Heart left ventricle (tissue), 16 donors: ENCODE measurements at places on chromosomes 6 and 20. TPM values are rescaled to one million over a fixed set of nuclear protein-coding genes. Genes with fewer than 3 reads are reported as not detected.

The TPBG gene
- total RNA-seq: 2.4 TPM

DNA sequence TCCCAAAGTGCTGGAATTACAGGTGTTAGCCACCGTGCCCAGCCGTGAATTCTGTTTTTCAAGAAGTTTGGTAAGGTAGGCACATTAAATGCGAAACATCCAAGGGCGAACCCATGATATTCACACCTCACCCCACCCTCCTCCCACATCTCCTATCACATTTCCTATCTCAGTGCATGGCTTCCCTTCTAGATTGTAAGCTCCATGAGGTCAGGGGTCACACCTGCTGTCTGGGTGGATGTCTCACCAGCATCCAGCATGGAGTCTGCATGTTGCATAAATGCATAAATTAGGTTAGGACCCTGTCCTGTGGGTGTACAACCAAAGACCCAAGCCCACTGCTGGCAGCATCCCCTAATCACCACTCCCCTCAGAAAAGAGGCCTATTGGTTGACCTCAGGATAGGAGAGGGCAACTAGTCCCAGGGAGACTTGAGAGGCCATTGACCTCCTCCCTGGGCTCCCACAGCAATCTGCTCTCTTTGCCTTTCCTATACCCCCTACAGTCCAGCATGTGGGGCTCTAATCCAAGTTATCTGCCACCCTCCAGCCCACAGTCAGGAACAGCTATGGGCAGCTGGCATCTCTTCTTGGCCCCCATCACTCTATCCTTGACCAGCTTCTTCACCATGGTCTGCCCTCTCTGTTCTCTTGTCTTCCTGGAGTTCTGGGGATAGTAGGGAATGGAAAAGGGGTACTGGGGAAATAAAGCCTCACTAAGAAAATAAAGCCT is 4.2 kb downstream of the PRRT1 start:
- no peak for DNase-seq

The TBXT gene
- not detected for total RNA-seq

The RIPPLY2 gene
- not detected for total RNA-seq

The OPRL1 gene
- 1.0 TPM for total RNA-seq

GRCh38 chr6:111870051-111870741 is 3.1 kb downstream of the FYN start:
- no peak for DNase-seq

DNA sequence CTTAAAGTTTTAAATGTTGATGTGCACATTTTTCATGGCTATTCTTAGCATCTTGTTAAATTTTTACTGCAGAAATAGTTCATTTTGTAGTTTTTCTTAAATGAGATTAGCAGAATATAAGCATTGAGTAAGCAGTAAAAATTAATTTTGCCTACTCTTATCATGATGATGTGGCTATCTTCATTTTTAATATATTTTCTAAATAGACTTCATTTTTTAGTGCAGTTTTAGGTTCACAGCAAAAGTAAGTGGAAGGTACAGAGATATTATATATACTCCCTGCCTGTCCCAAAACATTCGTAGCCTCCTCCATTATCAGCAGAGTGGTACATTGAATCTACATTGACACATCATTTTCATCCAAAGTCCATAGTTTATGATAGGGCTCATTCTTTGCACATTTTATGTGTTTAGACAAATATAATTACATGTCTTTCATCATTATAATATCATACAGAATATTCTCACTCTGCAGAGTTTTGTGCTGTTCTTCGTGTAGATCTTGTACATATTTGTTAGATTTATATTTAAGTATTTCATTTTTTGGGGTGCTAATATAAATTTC is 13.7 kb downstream of the STXBP5 start:
- DNase-seq: no peak

- DNase-seq: no peak
These were observed 50.9 kb downstream of the DTD1 start for GRCh38 chr20:18638768-18639167.

- no peak for DNase-seq
These were observed 52.9 kb downstream of the AFDN start for GRCh38 chr6:167879612-167880011.

- no peak for DNase-seq
These were observed 14.1 kb upstream of the CHMP4B start for GRCh38 chr20:33796907-33797544.

- no peak for DNase-seq
These were observed 205.0 kb upstream of the BTBD3 start for GRCh38 chr20:11712639-11713160.

The LY6G6C gene
- 0.27 TPM for total RNA-seq

DNA sequence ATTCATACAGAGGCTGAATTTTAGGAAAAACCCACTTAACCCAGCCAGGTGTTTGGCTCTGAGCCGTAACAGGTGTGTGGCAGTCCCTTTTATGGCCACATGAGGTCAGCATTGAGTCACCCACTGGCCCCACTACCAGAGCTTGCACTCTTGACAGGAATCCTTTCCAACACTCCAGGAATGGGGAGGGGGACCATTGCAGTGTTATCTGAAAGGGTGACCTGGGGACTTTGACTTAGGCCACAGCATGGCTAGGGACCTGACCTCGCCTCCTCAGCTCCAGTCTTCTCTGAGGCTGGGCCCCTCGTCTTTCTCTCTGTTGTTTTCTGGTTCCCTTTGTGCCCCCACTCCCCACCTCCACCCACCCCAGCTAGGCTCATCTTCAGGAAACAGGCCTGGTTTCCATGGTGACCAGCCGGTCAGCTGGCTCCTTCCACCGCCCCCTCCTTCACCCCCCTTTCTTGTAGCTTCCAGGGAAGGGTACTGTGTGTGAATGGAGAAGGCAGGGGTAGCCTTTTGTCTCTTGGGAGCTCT is 2.1 kb upstream of the TMEM151B start:
- no peak for DNase-seq

The LST1 gene
- 2.5 TPM for total RNA-seq

DNA sequence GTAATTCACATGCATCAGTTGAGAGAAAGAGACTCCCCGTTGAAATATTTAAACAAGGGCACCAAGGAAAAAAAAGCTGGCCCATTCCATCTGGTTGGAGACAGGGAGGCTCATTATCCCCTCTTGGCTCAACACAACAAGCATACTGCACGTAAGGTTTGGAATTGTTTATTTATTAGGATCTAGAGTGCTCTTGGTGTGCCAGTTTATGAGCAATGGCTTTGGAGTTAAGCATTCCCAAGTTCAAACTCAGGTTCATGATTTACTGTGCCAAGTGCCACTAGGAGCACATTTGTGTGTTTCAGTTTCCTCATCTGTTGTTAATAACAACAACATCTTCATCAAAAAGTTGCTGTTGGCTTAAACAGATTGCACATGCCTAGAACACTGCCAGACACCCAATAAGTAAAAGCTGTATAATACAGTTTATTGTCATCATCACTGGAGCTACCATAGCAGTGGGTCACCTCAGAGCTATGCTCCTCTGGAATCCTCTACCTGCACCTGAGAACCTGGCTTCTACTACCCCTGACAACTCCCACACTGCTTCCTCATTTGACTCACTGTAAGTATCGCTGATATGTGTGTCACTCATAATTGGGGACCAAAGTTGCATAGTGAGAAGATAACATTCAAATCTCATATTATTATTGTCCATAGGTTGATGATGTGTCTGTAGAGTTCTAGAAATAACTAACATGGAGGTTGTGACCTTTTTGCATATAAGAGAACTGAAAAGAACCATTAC is 5.4 kb downstream of the SLC17A3 start:
- no peak for DNase-seq
